Iris pigment epithelial cell (primary cell): ENCODE measurements at places on chromosomes 1 and 21.

DNA sequence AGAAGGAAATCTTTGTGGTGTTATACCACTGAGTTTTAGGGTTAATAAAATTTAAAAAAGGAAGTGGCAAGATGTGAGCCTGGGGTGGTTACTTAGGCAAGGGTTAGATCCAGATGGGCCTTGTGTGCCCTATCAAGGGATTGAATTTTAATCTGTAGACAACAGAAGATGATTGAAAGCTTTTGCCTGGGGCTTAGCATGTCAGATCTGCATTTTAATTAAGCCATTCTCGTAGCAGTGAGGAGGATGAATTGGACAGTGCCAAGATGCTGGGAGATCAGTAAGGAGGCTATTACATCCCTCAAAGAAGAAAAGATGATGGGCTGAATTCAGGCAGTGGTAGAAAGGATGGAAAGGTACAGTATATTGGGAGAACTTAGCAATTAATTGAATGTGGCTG lies 42.3 kb downstream of the HMGB4 start:
- DNase-seq: no peak

DNA sequence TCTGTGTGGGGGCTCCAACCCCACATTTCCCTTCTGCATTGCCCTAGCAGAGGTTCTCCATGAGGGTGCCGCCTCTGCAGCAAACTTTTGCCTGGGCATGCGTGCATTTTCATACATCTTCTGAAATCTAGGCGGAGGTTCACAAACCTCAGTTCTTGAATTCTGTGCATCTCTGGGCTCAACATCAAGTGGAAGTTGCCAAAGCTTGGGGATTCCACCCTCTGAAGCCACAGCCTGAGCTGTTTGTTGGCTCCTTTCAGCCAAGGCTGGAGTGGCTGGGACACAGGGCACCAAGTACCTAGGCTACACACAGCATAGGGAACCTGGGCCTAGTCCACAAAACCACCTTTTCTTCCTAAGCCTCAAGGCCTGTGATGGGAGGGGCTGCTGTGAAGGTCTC lies 235.3 kb downstream of the PDE4B start:
- DNase-seq: no peak

DNA sequence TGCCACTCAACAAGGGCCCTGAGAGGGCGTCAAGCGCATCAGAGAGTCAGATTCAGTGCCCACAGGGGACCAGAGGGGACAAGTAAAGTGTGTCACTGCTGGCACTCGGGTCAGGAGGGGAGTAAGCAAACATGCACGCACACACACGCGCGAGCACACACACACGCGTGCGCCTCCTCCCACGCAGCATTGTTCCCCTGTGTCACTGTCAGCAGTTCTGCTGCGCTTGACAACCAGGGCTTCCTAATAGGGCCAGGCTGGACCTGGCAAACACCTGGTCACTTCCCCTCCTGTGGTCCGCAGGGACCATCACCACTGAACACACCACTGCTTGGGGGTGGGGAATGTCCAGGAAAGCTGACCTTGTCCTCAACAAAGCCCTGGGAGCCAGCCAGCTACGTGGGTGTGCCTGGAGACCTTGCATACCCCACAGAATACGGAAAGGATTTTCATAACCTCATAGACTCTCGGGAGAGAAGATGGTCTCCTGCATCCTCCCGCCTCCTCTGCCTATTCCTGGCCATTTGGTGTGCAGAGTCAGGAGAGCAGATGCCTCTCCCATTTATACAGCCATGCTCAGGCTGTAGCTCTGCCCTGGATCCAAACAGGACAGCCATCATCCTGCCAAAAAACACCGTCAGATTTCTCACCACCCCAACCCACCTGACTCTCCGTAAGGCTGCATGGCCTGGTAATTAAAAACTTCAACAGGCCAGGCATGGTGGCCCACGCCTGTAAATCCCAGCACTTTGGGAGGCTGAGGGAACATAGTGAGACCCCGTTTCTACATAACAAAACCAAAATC lies 73.2 kb downstream of the SSBP3 start:
- DNase-seq: no peak

DNA sequence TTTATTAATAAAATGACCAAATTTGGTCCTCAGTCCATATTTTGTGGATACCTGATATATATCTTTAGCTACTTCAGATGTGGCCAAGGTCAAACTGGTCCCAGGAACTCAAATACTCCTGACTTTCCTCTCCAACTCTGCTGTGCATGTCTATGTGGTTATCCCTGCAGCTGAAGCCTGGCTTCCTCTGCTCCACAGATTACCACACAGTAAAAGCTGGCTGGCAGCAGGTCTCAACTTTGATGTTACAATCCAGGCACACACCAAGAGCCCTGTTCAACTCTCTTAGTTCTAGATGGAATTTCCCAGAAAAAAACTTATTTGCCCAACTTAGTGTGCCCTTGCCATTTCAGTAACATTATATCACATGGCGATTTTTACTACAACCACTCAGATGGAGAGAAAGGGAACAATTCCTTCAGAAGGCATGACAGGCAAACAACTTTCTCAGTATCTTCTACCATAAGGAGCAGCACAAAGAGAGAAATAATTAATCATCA lies 479.5 kb downstream of the PLPP3 start:
- no peak for DNase-seq

DNA sequence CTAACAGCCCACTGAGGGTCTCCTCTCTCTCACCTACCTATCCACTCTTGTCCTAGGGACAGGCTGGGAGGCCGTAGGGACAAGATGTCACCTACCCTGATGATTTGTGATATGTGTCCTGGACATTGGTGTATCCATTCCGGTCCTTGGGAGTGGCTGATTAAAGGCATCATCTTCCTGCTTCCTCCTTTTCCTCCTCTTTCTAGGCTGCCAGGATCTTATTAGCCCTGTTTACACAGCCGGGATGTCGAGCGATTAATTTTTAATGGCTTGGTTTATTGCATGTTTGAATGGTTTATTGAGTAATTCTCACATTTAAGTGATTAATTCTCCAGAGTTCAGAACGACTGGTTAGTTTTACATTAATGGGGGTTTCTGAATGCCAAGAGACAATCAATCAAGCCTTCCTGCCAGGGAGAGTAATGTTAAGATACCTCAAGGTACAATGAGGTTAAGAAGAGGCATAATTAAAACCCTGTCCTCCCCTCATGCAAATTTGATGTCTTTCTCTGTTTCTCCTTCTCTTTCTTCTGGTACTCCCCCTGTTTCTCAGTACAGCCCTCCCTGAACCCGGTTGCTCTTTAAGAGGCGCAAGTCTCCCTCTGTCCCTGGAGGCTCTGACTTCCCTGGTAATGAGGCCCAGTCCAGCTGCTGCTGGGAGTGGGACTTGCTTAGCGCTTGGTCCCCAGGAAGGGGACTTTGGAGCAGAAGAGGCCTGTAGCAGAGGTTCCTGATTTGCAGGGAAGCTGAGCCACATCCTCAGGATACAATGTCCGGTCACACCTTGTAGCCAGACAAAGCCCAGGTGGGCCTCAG lies 50.9 kb downstream of the ACTL8 start:
- DNase-seq: no peak

DNA sequence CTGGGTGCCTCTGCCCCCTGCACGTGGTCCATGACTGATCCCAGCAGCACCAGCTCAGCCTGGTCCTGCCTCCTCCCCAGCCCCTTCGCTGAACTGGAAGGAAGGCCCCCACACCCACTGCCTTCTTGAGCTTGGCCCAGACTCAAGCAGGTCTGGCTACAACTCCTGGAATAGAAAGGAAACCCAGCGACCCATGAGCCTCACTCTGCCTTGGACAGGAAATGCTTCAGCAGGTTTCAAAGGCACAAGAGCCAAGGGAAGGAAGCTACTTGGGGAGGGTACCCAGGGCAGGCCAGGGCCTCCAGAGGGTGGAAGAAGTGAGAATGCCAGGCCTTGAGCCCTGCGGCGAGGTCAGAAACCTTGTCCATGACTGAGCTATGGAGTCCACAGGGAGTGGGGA lies 35.9 kb upstream of the RD3 start:
- no peak for DNase-seq

DNA sequence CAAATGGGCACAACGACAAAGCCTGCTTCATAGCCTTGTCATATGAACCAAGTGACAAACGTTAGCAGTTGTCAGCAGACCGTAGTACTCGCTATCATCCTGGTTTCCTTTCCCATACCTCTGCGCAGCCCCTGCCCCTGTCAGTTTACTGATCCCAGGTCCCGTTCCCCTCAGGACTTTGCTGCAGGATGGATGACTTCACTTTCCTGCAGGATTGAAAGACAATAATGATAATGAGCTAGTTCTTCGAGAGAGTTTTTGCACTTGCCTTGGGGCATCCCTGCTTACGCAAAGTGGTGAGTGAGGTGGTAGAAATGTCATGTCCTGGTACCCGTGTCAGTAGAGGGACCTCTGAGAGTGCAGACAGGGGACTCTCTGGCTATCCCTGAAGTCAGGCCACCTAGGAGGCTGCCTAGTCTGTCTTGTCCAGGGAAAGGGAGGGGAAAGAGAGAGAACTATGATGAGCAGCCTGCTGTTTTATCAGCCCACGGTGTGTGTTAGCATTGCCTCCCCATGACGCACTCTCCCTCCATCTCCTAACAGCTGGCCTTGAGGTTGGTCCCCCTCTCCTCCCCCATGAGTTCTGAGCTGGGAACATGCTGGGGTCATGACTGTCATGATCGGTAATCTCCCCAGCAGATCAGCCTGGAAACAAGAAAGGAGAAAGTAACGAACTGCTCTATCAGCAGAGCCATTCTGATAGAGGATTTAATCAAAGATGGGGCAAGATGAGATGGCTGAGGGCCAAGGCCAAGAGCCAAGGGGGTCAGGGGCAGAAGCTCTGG lies 53.7 kb downstream of the ELK4 start:
- peak; percentile 20 for DNase-seq

DNA sequence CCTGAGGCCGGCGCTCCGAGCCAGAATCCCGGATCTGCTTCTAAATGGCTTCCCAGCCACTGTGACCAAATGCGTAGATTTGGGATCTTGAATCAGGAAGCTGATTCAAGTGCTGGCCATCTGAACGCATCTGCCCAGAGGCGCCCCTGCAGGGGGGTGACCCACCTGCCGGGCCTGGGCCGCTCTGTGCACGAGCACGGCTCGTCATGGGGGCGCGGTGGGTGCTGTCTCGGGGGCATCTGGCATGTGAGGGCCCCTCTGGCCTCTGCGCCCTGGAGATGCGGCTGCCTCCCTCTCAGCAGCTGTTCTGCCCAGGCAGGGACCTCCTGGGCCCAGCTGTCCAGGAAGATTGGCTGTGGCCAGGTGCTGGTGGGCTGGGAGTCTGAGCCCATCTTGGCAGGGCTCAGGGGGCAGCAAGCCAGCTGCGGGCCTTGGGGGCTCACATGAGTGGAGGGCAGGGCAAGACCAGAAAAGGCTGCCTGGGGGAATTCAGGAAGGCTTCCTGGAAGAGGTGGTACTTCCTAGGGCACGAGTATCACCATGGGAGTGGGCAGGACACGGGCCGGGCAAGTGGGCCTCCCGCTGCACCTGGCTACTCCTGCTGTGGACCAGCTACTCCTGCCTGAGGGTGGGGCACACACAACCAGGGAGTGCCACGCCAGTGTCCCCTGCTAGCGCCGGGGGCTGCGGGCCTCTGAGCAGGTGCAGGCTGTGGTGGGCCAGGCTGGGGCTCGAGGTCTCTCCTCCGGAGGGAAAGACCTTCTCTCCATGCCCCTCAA lies 25.1 kb downstream of the PLCH2 start:
- DNase-seq: no peak

DNA sequence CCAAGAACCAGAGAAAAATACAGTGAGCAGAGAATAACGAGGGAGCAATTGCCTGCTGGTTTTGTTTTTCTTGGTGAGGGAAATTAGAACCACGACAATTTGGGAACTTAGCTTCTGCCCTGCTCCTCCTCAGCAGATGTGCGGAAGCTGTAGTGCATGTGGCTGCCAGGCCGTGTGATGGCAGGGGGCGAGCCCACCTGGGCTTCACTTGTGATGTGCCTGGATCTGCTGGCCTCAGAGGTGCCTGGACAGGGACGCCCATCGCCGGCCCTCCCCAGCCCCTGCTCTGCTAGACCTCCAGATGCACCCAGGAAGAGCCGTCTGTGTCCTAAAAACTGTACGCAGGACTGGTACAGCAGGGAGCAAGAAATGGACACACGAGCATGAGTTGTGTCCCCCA lies 28.5 kb upstream of the C1orf174 start:
- DNase-seq: no peak

GRCh38 chr21:14405225-14405624 lies 22.3 kb upstream of the HSPA13 start:
- no peak for DNase-seq

DNA sequence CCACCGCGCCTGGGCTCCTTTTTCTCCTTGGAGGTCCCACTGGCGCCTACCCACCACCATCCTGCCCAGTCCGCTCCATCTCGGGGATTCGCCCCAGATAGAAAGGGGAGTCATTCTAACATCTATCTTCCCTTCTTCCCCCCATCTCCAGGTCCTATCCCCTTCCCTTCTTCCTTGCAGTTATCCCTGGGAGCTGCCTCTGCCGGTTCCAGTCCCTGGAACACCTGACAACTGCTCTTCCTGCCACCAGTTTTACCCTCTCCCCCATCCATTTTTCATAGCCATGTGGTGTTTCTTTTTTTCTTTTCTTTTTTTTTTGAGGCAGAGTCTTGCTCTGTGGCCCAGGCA lies 12.0 kb upstream of the COL16A1 start:
- no peak for DNase-seq

GRCh38 chr1:174572771-174573170 lies 125.0 kb downstream of the GPR52 start:
- DNase-seq: no peak

DNA sequence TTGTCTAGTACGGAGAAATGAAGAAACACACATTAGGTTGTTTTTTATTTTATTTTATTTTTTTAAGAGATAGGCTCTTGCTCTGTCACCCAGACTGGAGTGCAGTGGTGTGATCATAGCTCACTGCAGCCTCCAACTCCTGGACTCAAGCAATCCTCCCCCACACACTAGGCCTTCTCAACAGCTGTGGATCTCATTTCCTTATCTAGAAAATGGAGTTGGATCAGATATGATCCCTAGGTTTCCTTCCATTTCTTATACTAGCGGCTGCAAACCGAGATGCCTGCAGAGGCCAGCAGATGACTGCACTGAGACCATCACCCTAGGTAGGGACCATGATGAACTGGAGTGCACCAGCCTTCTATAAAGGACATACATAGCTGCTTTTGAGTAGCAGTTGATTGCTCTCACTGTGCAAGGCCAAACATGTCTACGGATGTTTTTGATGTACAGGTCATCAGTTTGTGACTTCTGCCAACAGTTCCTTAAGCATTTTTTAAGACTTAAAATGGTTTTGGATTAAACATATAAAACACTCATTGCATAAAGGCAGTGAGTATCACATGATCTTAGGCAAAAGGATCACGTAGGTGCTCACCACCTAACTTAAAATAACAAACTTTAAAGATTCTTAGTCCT lies 11.4 kb upstream of the KLHL12 start:
- DNase-seq: no peak

- no peak for DNase-seq
Measured at GRCh38 chr1:1783320-1783719, 5.0 kb upstream of the NADK start.
